Activated CD8-positive, alpha-beta memory T cell treated with anti-CD3 and anti-CD28 coated beads, Interleukin-2, amount 10 ng/mL, durations not matched to agents 7 days and 5 days (primary cell): ENCODE measurements at places on chromosomes 1 and 21. TPM values are rescaled to one million over a fixed set of nuclear protein-coding genes. Genes with fewer than 3 reads are reported as not detected.

CGN gene
- total RNA-seq = 0.70 TPM

GFI1 gene
- total RNA-seq = 101 TPM

TTLL7 gene
- total RNA-seq = 2.9 TPM

NR0B2 gene
- total RNA-seq = not detected

OLFML2B gene
- total RNA-seq = not detected

IFT25 gene
- total RNA-seq = 82.6 TPM

FLG2 gene
- total RNA-seq = not detected

TRIM45 gene
- total RNA-seq = 0.26 TPM

YTHDF2 gene
- 81.8 TPM for total RNA-seq

VAV3 gene
- 4.5 TPM for total RNA-seq

PATJ gene
- total RNA-seq = 6.8 TPM

SLC19A2 gene
- total RNA-seq = 7.8 TPM

RBM34 gene
- total RNA-seq = 111 TPM

SEMA4A gene
- total RNA-seq = 14.5 TPM

HSD3B2 gene
- not detected for total RNA-seq

PPIAL4G gene
- 1.3 TPM for total RNA-seq

VTCN1 gene
- not detected for total RNA-seq

KRTAP12-1 gene
- total RNA-seq = not detected

UTS2 gene
- total RNA-seq = 0.73 TPM

OSCP1 gene
- 0.85 TPM for total RNA-seq

APOBEC4 gene
- not detected for total RNA-seq

LCE1D gene
- not detected for total RNA-seq

CFAP141 gene
- not detected for total RNA-seq

RAB4A gene
- 26.5 TPM for total RNA-seq

C1orf226 gene
- total RNA-seq = not detected

KHDRBS1 gene
- total RNA-seq = 183 TPM

C1QB gene
- not detected for total RNA-seq

PLCH2 gene
- total RNA-seq = 6.5 TPM

AMY1A gene
- not detected for total RNA-seq

NOS1AP gene
- not detected for total RNA-seq

LRRC41 gene
- total RNA-seq = 33.4 TPM

ANGPTL3 gene
- not detected for total RNA-seq
